CD4-positive, CD25-positive, alpha-beta regulatory T cell (primary cell): ENCODE measurements at places on chromosomes 7 and 10.

GRCh38 chr7:28142650-28143049 is 37.9 kb downstream of the JAZF1 start:
- DNase-seq: no peak

DNA sequence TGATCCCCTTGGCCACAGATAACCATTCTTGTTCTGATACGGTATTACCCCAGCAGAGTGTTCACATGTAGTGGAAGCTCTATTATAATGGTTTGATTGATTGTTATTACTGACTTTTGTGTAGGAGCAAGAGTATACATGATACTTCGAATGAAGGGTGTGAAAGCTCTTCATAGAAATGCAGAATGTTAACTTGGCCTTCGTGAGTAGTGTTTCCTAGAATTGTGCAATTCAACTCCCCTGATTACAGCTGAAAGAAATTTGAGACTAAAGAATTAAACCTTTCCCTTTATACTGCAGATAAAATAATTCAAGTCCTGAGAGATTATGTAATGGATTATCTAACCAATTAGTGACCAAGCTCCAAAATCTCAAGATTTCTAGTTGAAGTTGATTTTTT is 38.2 kb downstream of the MKLN1 start:
- DNase-seq: peak; percentile 47

GRCh38 chr10:59372543-59372942 is 10.2 kb upstream of the FAM13C start:
- no peak for DNase-seq

DNA sequence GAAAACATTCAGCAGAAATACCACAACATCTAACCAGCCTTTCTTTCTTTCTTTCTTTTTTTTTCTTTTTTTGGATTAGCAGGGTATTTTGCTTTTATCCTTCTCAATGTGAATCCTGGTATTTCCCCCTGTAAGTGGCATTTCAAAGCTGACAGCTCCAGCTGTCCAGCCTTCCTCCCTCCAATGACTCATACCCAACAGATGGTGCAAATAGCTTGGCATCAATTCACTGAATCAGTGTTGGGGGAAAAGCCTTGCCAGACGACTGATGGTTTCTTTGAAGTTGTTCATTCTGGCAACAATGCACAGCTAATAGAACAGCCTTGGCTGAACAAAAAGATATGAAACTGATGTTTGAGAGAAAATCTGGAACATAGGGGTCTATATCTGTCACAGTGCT is 316.8 kb upstream of the STEAP1 start:
- DNase-seq: no peak

DNA sequence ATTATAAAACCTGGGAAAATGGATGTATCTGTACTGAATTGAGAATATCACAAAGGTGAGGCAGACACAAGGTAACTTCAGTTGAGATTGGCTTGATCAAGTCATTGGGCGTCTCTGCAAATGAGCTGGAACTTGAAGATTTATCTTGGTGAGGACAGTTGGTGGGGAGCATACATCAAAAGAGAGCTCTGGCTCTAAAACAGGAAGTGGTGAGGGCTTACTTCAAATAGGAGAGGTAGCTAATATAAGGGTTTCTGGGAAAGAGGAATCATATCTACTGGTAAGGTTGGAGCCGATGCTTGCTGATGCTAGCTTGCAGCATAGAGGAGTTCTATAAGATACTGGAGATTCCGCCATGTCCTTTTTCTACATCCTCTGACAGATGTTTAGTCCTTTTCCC is 39.9 kb upstream of the FGL2 start:
- DNase-seq: no peak

DNA sequence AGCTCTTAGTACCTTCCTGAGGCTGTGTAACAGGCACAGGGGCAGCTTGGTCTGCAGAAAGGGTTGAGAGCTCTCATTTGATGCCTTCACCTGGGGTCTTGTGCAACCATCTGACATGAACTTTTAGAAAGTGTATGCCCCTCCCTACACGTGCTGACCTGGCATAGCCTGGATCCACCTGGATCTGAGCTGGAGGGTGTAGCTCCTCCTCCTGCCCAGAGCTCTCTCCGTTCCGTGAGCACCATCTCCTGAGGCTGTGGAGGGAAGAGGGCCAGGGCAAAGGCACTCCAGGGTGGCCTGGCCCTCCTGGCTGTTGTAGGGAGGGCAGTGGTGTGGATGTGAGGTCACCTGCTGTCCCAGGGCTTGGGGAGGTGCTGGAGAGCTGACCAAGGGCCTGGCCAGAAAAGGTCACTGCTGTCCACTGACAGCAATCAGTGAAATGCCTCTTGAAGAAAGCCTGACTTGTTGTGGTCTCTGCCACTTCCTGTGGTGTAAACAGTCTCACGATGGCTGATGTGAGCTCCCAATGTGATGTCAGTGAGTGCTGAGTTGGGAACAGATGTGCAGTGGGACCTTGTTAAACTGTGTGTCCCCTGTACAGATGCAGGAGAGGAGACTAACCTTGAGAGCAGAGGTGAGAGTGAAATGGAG is 23.0 kb downstream of the AMZ1 start:
- DNase-seq: peak; percentile 23

GRCh38 chr10:35569111-35569707 is 35.9 kb upstream of the GJD4 start:
- DNase-seq: no peak

- DNase-seq: no peak
Observed at GRCh38 chr7:103446049-103446520, at the start of gene SLC26A5. TSS of gene SLC26A5 (minus strand) at chr7:103446207. CDS start at chr7:103421514, 24,693 bp downstream.
